ENCODE measurements at places on chromosomes 12 and 14. TPM values are rescaled to one million over a fixed set of nuclear protein-coding genes. Genes with fewer than 3 reads are reported as not detected.

DNA sequence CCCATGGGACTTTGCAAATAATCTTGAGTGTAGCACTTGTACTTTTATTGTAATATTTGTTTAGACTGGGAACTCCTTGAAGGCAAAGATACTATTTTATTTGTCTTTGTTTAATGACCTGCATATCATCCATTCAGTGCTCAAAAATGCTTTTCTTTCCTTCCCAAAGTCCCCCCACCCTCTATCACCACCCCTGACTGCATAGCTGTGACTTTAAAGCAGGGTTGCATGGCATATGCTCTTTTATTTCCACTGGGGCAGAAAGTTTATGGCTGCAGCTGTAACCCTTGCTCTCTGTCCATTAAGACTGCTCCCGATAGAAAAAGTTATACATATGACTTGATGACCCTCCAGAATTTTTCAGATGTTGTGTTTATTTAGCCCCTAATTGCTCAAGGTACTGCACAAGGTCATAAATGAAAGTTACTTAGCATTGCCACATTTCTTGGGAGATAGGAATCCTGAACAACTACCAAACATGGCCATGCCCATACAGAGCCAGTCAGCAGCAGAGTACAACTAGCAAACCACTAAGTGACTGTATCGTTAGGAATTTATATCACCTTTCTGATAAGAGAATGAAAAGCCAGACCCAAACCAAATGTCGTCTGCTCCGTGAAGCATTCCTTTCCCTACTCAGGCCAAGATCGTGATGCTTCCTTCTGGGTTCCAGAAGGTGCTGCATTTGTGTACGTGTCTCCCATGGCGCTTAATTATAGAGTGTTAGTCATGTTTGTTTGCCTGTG is 114.3 kb downstream of the DIP2B start:
- no peak for DNase-seq

GRCh38 chr12:47891356-47891755 is 13.4 kb downstream of the VDR start:
- DNase-seq: no peak

GRCh38 chr14:77037938-77038568 is 9.5 kb upstream of the IRF2BPL start:
- DNase-seq: no peak

GRCh38 chr14:64293976-64294671 is at the start of gene ESR2:
ESR2 (minus strand) TSS chr14:64294371; CDS start chr14:64282985, 11,386 bp downstream.
- DNase-seq: peak; percentile 48

The ZBTB42 gene
- polyA plus RNA-seq: 1.2 TPM

The DTX1 gene
- polyA plus RNA-seq: 4.7 TPM

The KRT1 gene
- not detected for polyA plus RNA-seq

The ZDHHC22 gene
- polyA plus RNA-seq: not detected

DNA sequence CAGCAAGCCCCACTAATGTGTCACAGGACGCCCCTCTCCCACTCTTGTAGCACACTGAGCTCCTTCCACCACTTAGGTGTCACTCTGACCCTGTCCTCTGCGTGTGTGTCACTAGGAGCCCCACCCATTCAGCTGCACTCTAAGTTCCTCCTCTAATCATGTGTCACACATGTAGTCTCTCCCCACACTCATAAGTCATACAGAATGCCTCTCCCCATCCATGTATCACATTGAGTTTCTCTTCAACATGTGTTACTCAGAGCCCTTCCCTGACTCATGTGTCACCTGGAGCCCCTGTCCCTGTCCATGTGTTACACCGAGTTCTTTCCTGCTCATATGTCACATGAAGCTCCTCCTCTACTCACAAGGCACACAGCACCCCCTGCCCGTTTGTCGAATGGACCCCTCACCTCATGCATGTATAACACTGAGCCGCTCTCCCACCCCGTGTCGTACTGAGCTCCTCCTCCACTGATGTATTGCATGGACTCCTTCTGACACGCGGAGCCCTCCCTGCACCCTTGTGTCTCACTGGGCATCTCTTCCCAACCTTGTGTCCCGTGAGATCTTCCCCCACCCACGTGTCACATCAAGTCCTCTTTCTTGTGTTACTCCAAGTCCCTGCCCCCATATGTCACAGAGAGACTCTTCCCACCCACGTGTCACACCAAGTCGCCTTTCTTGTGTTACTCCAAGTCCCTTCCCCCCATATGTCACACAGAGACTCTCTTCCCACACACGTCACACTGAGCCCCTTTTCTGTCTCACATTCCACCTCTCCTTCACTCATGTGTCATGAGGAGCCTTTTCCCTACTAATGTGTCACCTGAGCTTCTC is 31.0 kb downstream of the RTL1 start:
- DNase-seq: no peak

The RASAL1 gene
- 40.7 TPM for polyA plus RNA-seq

The MANSC4 gene
- polyA plus RNA-seq: not detected

The SNAPC1 gene
- 4.3 TPM for polyA plus RNA-seq

GRCh38 chr12:27906658-27907473 is 65.7 kb downstream of the PTHLH start:
- DNase-seq: no peak

The RNASE1 gene
- polyA plus RNA-seq: 388 TPM

DNA sequence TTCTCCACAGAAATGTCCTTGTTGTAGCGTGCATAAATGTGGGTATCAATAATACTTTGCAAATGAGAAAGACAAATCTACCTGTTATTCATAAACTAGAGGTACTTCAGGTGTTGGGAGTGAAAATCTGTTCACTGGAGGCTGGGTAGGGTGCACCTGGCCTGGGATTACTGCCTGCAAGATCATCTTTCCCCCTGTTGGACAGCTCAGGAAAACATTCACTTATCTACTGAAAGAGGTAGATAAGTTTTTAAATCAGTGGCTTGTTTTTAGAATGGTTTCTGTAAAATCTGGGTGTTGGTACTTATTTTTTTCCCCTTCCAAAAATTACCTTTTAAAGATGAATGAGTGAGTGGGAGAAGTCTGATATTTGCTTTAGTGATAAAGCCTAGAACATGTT is 95.6 kb downstream of the DIP2B start:
- DNase-seq: no peak

DNA sequence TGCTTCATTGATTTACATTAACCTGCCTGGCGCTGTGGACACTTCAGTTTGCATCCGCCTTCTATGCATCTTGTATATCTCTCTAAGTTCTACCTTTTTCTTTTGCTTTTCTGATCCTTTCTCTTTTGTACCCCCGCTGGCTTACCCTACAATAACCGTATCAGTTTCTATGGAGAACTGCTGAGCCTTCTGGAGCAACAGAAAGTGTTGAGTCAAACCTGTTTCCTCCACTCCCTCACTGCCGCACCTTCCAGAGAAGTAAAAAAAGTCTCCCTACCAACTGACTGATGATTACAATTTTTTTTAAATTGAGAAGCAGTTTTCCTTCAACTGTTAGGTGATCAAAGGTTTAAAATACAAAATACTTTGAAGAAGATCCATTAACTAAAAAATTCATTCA is 17.4 kb downstream of the EXD2 start:
- DNase-seq: no peak

DNA sequence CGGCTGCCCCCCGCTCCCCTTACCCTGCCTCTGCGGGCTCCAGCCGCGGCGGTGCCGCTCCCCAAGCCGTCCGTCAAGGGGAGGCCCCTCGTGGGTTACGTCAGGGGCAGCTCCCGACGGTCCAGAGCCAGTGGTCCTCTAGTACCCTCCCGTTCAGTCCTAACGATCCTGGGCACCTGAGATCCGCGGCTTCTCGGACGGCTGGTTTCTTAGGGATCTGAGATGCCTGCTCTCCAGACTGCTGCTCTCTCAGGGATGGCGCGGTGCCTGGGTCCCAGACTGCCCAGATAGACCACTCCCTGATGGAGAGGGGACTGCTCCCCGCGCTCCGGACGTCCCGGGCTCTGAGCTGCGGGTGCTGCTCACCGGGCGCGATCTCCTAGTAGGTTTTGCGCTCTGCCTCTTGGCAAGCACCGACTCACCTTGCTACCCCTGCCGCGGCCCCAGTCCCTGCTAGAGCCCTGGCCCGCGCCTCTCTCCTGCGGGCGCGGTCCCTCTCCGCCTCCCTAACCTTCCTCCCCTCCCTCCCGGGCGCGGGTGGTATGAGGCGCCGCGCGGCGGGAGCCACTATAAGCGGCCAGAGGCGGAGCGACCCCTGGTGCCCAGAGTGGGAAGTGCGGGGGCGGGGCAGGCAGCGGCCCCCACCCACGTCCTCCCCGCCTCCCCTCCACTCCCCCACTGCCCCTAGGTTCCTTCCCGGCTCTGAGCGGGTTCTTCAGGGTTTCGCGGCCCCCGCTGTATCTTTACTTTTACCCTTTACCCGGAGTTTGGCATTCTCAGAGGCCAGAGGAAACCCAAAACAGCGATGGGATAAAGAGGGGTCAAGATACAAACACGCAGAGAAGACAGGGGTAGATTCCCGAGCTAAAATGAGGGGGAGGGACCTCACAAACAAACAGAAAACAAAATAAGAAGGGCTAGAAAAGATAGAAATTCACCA is at the start of gene C1QL4:
Gene C1QL4, minus strand, starts transcription at position 544 of the 940 bp plus-strand sequence. CDS start 711 bp downstream, outside the sequence.
- peak; percentile 88 for DNase-seq

DNA sequence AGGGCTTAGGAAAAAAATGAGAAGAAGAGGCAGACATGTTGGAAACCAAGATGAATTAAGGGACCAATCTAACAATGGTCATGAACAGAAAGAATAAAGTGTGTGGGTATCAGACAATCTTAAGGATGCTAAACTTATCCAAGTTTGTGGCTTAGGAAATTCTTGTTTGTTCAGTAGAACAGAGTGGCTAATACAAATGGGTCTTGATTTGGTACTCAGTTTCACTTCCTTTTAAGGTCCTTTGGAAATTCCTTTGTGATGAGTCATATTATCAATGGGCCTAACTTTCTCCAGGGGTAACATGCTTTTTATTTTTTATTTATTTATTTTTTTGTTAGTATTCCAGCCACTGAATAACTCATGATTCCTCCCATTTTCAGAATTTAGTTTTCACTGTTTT is 1154.7 kb upstream of the FLRT2 start:
- no peak for DNase-seq

DNA sequence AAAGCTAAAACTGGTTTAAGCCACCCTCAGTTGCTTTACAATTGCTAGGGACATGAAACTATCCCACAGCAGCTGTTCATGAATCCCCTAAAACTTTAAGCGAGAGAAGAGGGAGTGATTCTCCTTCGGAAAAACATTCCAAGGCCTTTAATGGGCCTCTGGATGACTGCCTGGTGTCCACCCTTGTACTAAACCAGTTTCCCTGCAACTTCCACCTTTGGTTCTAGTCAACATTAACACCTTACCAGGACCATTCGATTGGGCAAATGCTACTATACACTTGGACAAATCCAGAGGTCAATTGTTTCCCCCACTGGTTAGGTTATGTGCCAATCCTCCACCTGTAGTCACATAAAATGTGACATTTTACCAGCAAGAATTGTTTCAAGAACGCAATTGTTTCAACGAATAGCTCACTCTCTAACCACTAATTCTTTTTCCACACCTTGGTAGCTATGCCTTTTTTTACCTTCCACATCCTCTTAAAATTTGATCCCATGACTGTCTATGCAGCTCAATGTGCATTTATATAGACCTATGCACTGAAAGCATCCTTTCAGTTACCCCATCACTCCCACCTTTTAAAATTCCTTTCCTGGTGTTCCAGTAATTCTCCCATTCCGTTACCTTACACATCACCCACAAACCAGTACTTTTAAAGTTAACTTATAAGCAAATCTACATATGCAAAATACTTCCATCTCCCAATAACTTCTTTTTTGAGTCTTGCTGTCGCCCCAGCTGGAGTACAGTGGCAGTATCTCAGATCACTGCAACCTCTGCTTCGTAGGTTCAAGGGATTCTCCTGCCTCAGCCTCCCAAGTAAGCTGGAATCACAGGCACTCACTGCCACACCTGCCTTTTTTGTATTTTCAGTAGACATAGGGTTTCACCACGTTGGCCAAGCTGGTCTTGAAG is 3.6 kb downstream of the UBC start:
- peak; percentile 49 for DNase-seq

- no peak for DNase-seq
Observed at GRCh38 chr12:93379326-93379980, 1.7 kb downstream of the NUDT4 start.

The BCL2L2 gene
- polyA plus RNA-seq: 16.8 TPM

DNA sequence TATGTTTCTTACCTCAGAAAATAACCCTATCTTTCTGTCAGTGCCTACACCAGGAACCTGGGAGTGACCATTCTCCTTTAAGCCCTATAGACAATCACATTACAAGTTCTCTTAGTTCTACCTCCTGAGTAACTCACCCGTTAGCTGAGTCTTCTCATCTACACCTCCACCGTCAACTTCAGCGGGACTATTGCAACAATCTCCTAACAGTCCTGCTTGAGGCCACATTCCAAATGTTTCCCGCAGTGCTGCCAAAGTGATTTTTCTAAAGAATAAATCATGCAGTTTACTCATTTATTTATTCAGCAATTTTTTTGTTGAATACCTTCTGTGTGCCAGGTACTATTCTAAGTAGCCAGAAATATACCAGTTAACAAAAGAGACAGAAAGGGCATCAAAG is 285.0 kb upstream of the GRIP1 start:
- no peak for DNase-seq

The IQSEC3 gene
- polyA plus RNA-seq: 5.0 TPM

DNA sequence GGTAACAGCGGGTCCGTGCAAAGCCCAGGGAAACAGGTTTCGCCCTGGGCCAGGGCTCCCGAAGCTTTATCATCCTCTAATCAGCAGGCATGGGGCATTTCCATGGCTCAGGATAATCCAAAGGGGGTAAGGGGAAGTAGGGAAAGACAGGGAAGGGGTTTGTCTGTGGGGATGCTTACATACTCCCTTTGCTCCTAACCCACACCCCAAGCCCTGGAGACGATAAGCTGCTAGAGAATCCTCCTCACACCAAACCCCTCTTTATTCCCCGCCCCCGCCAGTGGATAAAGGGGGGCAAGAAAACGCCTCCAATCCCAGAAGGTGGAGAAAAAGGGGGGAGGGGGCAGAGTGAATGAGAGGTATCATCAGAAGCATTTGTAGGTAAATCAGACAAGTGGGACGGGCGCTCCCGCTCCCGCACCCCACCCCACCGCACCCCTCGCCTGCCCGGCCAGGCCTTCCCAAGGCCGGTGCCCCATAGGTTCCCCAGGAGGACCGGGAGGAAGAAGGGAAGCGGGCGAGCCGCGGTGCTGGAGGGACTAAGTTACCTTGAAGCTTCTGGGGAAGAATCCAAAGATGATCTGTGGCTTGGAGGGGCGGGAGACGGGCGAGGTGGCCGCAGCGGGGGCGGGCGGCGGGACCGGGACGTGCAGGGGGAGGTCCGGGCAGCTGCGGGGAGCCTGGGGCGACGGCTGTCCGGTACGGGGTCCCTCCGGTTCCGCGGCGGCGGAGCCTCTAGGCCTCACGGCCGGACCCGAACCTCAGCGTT is 762 bp downstream of the PPP2R5E start:
- DNase-seq: peak; percentile 40

The PIWIL1 gene
- 0.10 TPM for polyA plus RNA-seq

The ACRBP gene
- polyA plus RNA-seq: 0.91 TPM

- DNase-seq: no peak
Observed at GRCh38 chr12:19894803-19895202, 455.5 kb downstream of the AEBP2 start.

The RDH16 gene
- polyA plus RNA-seq: 1.1 TPM

GRCh38 chr14:58823312-58823711 is 185.6 kb downstream of the DACT1 start:
- DNase-seq: no peak

DNA sequence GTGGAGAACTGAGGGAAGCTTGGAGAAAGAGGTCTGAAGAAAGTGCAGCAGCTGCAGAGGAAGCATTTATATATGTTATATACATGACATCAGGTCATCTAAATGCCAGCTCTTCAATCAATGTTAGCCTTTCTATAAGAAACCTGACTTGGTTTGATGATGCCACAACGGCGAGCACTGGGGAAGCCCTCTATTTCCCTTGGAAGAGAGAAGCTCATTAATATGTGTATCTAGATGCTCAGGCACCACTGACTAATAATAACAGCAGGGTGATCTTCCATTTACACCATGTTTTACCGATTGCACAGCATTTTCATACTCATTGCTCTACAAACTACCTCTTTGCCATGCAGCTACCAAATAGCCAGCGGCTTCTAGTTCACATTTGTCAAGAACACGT is 811 bp downstream of the ACYP1 start:
- no peak for DNase-seq

Data from adrenal gland (tissue), 19 donors.